ENCODE measurements at places on chromosomes 11 and 22.

DNA sequence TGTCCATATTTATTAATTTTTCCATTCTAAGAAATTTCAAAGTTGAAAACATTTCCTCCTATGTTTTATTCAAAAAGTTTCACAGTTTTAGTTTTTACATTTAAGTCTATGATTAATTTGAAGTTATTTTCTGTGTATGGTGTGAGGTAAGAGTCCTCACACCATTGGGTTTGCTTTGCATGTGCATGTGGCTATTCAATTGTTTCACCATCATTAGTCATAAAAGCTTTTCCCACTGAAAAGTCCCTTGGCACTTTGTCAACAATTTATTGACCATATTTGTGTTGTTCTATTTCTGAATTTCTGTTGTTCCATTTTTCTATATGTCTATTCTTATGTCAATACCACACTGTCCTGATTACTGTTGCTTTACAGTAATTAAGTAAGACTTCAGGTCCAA lies 186.5 kb downstream of the KIF18A start:
- no peak for DNase-seq

DNA sequence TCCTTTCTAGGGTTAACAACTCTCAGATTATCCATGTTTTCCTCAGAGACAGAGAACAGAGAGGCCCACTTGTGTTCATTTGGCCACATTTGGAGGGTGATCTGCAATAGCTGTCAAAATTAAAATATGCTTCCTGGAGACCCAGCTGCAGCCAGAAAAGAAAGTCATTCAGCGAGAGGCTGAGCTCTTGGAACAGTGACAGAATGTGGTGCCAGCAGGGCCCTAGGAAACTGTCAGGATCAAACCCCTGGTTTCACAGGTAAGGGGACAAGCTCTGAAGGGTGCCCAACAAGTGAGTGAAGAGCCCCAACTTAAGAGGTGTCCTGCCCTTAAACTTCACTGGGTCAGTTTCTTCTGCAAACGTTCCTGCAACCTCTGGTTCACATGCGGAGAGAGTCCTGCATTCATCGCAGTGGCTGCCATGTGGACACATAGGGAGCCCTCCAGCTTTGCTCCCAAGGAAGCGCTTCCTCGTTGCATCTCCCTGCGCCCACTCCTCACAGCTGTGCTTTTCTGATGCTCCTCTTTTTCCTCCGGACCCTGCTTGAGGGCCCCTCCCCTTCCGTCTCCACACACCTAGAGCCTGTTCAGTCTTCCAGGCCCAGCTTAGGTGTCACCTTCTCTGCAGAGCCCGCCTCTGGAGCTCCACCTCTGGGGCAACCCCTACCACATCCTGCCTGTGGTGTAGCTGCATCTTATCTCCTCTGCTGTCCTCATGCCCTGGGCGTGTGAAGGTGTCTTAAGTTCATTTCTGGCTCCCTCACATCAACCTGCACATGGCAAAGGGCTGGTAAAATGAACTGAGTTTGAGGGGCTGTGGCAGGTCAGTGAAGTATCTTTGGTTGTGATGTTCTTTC lies 3.9 kb downstream of the UCP3 start:
- DNase-seq = no peak

DNA sequence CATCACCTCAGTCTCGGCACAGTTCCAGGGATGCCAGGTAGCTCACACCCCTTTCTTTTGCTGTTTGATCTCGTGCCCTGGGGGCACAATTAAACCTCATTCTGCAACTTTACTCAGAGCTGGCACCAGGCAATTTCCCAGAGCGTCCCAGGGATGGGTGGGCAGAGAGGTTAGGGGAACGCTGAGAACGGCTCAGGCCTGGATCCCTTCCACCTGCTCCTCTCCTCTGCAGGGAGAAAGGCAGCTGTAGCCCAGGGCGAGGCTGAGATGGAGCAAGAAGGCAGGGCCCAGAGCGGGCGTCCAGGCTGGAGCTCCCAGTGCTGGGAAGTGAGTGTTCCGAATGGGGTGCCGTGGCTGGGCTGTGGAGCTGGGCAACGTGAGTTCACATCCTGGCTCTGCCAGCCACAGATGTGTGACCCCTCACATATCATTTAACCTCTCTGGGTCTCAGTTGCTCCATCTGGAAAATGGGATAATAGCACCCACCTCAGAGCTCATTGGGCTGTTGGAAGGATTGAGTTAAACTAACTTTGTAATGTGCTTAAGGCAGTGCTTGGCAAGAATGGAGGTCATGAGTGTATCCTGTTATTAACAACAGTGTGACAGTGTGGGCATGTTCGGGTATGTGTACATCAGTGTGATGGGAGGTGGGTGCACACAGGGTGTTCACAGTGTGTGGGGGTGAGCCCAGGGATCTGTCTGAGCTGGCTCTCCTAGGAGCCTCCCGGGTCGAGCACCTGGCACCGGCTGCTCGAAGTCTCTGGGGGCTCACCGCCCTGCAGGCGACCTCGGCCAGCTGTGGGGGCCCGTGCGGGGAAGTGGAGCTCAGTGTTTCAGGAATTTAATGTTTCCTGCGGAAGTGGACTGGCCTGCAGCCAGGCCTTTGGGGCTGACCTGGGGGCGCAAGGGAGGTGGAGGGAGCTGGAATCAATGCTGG lies 15.5 kb downstream of the OTUB1 start:
- no peak for DNase-seq

GRCh38 chr11:47672283-47672730 lies 29.9 kb upstream of the MTCH2 start:
- no peak for DNase-seq

DNA sequence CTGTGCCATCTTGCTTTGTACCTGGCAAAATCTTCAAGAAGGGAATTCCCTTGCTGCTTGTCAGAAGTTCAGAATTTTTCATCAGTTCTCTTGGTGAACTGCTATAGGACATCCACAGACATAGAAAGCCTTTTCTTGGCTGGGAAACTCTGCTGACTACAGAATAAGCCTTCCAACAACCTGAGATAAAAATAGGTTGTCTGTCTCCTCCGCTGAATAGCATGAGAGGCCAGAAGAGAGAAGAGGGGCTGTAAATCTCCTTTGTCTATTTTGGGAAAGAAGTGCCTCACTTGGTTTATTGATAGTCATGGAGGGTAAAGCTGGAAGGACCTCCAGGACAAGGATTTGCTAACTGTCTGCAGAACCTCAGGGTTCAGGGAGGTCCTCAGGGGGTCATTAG lies 48.2 kb downstream of the C11orf91 start:
- no peak for DNase-seq

DNA sequence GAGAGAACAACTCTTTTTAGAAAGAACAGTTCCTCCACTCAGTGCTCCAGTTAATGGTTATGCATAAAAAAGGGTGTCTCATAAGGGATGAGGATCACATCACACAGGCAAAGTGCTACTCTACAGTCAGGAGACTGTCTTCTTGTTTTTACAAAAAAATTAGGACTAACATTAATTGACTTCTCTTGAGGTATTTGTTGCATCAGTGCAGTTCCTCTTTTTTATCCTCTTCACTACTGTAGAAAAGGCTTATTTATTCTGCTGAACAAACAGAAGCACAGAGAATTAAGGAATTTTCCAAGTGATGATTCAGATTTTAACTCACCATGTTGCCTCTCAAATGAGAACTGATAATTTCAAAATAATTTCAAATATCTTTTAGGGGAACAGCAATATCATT lies 1.9 kb downstream of the MMP8 start:
- DNase-seq = no peak

GRCh38 chr22:29756341-29756740 lies 10.5 kb downstream of the ZMAT5 start:
- no peak for DNase-seq

DNA sequence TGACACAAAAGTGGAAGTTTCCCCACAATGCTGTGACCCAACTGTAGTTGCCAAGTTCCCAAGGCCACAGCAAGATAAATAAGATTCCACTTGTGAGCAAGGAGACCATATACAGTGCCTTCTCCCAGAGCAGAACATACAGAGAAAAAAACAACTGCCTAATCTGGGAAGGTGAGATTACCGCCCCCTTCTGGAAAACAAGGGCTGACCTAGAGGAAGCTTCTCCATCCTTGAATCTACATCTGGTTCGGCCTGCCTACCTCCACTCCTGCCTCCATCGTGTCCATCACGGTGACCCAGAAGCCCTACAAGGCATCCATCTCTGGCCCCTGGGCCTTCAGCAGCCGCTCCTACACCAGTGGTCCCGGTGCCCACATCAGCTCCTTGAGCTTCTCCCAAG lies 6.1 kb upstream of the RNASEH2C start:
- no peak for DNase-seq

GRCh38 chr11:113554526-113554925 lies 79.3 kb upstream of the DRD2 start:
- DNase-seq = no peak

DNA sequence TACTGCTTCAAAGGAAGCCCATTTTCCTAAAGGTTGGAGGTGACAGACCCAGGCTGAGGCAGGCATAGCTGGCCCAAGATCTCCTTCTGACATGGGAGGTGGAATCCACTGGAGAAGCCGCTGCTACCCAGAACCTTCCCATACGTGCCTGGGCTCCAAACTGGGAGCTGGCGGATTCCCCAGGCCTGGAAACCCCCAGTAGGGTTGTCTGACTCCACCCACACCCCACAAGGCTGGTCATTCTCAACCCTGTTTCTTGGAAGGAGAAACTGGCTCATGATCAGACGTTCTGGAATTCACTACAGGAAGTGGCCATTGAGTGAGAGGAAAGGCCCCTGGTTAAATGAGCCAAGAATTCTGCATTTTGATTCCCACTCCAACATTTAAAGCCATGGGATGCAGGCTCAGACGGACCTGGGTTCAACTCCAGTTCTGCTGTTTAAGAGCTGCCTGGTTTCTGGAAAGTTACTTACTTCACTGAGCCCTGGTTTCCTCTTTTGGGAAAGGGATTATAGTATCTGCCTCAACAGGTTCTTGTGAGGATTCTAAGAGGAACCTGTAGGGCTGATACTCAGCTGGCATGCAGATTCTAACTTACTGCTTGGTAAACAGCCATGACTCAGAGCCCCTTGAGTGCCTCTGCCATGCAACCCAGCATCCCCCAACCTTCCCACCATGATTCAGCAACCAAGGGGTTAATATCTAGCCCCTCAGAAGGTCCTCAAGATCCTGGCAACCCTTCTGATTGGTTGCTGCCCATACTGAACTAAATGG lies 19.4 kb upstream of the TSKU start:
- no peak for DNase-seq

GRCh38 chr11:70243912-70244652 lies 26.4 kb upstream of the PPFIA1 start:
- peak; percentile 74 for DNase-seq

GRCh38 chr11:1793081-1793480 lies 29.4 kb upstream of the CTSD start:
- DNase-seq = no peak

GRCh38 chr11:114291381-114291780 lies 4.8 kb upstream of the NNMT start:
- DNase-seq = no peak

GRCh38 chr11:110182886-110183285 lies 89.7 kb downstream of the ZC3H12C start:
- DNase-seq = peak; percentile 30

- DNase-seq = no peak
Observed at GRCh38 chr22:28893810-28894209, 10.4 kb downstream of the ZNRF3 start.

GRCh38 chr22:44091021-44091721 lies 67.1 kb downstream of the PARVB start:
- DNase-seq = no peak

- no peak for DNase-seq
Observed at GRCh38 chr22:49720279-49720959, 107.3 kb downstream of the BRD1 start.

- DNase-seq = no peak
Observed at GRCh38 chr11:85737738-85738137, 51.7 kb upstream of the CCDC89 start.

DNA sequence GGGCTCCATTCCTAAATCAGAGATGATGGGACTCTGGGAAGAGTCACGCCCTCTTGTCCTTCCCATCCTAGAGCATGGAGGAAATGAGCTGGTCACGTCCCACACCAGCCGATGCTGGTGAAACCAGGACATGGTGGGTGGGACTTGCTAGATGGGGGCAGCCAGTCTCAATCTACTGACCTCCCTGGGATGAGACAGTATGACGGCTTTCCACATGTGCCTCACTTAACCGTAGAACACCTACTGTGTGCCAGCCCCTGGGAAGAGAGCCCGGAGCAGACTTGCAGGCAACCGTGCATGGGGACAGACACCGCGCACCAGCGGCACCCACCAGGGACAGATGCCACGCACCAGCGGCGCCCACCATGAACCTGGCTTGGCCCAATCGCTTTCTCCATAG lies 3.8 kb downstream of the OSBPL5 start:
- no peak for DNase-seq

- peak; percentile 52 for DNase-seq
Observed at GRCh38 chr22:29343313-29343805, 27.9 kb upstream of the RASL10A start.

- DNase-seq = no peak
Observed at GRCh38 chr11:82045748-82046457, 687.8 kb downstream of the FAM181B start.

- peak; percentile 90 for DNase-seq
Observed at GRCh38 chr11:11998091-11998781, 10.2 kb downstream of the DKK3 start.

DNA sequence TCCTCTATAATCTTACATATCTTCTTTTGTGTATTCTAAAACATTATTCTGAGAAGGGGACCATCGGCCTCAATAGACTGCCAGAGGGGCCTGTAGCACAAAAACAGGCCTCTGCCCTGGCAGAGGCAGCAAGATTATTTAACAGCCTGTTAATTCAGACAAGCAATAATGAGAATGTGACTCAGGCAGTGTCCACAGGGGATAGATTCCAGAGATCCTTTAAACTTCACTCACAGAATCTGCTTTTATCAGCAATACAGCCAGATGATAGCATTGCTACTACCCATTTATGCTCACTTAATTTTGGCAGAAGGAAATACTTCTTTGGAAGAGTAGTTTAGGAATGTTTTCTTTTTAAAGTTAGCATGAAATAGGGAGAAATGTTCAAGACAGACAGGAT lies 44.9 kb downstream of the AAMDC start:
- DNase-seq = no peak

DNA sequence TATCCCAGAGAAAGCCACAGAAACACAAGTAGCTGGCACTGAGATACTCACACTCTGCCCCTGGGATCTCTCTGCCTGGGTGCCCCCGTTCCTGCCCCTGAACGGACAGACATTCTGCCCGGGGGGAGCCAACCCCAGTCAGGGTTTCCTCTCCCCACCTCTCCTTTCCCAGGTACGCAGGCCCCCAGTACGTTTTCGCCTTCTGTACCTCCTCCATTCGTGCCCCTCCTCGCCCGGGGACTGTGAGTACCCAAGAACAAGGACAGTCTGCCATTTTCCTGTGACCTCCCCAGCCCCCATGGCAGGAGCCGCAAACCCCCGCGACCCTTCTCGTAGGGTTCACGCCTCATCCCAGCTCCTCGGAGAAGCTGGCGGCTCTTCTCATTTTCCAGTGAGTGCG lies 29.1 kb upstream of the ELFN2 start:
- DNase-seq = no peak

Data from H54 (cell line).